ENCODE measurements at places on chromosomes 6 and 20. TPM values are rescaled to one million over a fixed set of nuclear protein-coding genes. Genes with fewer than 3 reads are reported as not detected.

Gene CST7
- polyA plus RNA-seq = not detected

Gene FAM83C
- not detected for polyA plus RNA-seq

Gene DYNLT2
- polyA plus RNA-seq = 7.2 TPM

Gene KHDC1L
- 2.0 TPM for polyA plus RNA-seq

Gene BANF2
- polyA plus RNA-seq = not detected

Gene DAAM2
- polyA plus RNA-seq = 118 TPM

Gene LPA
- polyA plus RNA-seq = 1.5 TPM

Gene NKX2-4
- not detected for polyA plus RNA-seq

Gene CYP24A1
- 1.1 TPM for polyA plus RNA-seq

Gene TFAP2D
- not detected for polyA plus RNA-seq

Gene RWDD2A
- polyA plus RNA-seq = 15.5 TPM

Gene NRSN1
- polyA plus RNA-seq = 25.5 TPM

Gene PSMB1
- polyA plus RNA-seq = 139 TPM

Gene PHACTR3
- polyA plus RNA-seq = 77.2 TPM

Gene NELFCD
- 88.6 TPM for polyA plus RNA-seq

Gene HEY2
- 28.3 TPM for polyA plus RNA-seq

Data from spinal cord (tissue), 10 donors.